Fibroblast of skin of right quadriceps (primary cell): ENCODE measurements at places on chromosomes 2 and 18.

GRCh38 chr2:240207661-240208060 is 67.2 kb upstream of the OTOS start:
- no peak for DNase-seq

- no peak for DNase-seq
Measured at GRCh38 chr2:179470089-179470488, 205.5 kb upstream of the SESTD1 start.

DNA sequence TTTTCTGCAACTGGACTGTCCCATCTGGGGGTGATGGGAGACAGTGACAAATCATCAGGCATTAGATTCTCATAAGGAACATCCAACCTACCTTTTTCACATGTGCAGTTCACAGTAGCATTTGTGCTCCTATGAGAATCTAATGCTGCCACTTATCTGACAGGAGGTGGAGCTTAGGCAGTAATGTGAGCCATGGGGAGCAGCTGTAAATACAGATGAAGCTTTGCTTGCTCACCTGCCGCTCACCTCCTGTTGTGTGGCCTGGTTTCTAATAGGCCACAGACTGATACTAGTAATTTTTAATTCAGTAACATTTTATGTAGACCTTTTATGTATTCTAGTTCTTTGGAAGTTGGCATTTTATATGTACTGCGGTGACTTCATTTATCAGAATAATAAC is 180.1 kb upstream of the SPOPL start:
- DNase-seq: no peak

GRCh38 chr2:164662066-164662465 is 40.8 kb upstream of the GRB14 start:
- DNase-seq: no peak

DNA sequence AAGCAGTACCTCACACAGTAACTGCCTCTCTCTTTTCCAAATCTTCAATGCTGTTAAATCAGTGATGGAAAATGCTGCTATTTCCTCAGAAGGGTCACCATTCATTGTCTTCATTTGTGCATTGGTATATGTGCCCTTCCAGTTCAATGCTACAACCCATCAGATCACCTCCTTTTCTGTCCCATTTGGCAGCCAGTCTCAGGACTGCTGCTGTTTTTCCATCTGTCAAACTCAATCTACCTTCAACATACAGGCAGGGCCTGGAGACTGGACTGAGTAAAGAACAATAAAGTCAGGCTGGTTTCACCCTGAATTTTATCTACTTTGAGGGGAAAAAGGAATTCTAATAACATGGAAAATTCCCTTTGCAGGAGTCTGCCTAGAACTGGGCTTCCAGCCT is 17.9 kb downstream of the ZNF385B start:
- DNase-seq: no peak

DNA sequence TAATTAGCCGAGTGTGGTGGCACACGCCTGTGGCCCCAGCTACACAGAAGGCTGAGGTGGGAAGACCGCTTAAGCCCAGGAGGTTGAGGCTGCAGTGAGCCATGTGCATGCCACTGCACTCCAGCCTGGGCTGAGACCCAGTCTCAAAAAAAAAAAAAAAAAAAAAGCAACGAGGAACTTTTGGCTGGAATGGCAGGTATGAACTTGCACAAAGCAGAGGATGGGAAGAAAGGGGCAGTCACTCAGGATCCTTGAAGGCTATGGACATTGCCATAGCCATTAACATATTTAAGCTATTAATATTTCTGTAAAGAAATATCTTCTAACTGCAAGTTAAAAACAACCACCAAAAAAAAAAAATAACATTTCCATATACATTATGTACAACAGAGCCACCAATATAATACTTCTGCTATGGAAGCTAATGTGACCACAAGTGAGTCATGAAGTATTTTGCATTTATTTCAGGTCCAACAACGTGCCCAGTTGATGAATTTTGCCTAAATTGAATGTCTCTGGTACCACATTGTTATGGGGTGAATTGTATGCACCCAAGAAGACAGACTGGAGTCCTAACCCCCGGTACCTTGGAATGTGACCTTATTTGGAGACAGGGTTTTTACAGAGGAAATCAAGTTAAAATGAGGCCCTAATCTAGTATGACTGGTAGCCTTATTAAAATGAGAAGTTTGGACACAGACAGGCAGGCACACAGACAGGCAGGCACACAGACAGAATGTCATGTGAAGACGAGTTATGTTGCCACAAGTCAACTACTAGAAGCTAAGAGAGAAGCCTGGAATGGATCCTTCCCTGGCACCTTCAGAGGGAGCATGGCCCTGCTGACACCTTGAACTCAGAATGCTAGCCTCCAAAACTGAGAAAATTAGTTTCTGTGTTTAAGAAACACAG is 102.8 kb downstream of the RBMS1 start:
- DNase-seq: peak; percentile 92

GRCh38 chr2:10452312-10452711 is 4.2 kb upstream of the ODC1 start:
- DNase-seq: peak; percentile 59

DNA sequence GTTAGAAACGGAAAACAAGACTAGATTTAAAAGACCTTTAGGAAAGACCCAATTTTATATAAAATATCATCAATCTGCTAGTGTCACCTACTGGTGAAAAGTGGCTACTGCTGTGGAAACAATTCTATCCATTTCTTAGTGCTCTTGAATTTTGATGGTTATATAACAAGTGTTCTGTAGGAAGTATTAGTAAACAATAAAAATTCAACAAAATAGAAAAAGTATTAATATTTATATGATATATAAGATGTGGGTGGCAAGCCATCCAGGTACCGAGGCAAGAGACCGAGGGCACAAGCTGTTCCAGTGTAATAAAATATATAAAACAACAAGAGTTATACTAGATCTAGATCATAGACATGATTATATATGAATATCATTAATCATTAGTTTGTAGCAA is 6.2 kb upstream of the TMEM87B start:
- DNase-seq: peak; percentile 46

DNA sequence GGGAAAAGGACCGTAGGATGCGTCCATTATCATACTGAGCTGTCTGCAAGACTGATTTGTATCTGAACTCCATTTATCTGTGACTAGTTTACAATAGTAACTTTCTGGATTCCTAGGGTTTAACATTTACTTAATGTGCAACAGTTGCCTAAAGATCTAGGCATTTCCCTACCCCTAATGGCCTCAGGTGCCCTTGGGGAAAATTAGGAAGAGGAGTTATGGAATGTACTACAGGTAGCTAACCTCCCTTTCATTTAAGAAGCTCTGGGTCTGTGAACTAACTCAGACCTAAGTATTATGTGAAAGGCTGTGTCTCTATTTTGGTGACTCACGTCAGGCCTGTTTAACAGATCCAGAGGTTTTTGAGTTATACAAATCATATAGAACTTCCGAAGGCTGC is 59.5 kb downstream of the TDRD15 start:
- DNase-seq: no peak

GRCh38 chr2:31401580-31401979 is 13.0 kb downstream of the XDH start:
- peak; percentile 98 for DNase-seq

DNA sequence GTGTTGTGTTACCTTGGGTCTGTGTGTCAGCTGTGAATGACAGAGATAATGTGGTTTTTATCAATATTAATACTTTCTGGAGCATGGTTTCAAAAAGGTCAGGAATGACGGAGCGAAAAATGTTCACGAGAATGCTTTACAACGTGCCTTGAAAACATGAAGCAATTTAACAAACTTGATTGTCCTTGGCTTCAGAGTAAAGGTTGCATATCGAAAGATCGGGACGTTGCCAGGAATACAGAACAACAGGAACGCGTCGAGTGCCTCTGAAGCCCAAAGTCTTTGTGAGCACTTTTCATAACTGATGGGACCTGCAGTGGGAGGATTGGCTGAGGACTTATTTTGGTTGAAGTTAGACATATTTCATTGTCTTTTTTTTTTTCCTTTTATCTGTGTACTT is 206.1 kb downstream of the ZNF407 start:
- DNase-seq: no peak

DNA sequence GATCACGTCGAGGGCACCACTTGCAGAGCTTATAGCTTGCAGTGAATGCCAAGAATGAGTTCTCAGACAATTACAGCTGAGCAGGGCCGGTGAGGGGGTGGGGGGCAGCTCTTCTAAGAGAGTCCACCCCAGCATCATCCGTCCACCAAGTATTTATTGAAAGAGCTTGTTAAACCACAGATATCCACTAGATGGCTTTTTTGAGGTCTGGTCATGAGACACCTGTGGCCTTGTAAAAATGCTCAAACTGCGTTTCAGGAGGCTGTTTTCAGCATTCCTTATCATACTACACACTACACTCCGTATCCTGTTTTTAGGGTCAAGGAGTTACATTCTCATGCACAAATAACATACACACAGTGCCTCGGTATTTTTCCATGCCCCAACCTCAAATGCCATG is 51.5 kb downstream of the DNAJC10 start:
- DNase-seq: peak; percentile 14

DNA sequence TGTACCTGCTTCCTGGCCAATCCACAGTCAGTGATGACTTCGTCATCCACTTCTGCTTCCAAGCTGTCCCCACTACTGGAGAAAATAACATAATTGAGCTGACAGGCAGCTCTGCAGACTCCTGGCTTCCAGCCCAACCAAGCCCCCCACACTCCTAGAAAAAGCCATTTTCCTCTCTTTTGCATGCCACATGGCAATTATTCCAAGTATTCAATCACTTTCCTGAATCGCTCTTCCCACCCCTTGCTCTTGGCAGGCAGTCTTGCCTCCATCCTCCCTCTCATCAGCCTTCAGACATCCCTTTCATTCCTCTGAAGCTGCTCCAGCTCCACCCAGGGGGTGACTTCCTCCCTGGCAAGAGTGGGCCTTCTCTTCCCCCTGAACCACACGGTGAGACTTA is 14.3 kb upstream of the ST8SIA5 start:
- DNase-seq: peak; percentile 20

DNA sequence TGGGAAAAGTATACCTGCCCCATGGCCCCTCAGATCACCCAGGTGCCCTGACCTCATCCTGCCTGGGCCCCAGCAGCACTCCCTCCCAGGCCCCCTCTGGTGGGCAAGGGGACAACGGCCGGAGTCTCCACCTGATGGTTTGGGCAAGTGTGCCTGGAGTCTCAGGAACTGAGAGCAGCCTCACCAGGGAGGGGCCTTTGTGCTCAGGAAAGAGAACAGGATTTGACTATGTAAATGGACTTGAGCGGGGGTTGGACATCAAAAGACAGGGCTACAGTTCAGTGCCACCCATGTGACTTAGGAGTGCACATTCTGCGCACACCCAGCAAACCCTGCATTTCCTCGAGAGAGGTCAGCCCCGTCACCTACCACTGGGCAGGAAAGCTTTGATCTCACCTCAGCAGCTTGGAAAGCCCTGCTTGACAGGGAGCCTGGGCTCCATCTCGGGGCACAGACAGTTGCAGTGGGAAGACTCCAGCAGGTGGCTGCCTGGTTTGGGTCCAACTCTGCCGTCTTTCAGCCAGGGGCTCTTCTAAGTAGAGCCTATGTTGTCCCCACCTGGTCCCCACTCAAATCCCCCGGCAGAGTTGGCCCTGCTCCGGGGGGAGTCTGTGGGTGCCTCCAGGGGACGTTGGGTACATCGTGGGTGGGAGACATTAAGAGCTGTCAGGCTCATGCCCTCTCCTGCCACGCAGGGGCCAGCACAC is 3.3 kb downstream of the INPP5D start:
- no peak for DNase-seq

- DNase-seq: no peak
Measured at GRCh38 chr2:241413929-241414580, 58.0 kb downstream of the FARP2 start.

DNA sequence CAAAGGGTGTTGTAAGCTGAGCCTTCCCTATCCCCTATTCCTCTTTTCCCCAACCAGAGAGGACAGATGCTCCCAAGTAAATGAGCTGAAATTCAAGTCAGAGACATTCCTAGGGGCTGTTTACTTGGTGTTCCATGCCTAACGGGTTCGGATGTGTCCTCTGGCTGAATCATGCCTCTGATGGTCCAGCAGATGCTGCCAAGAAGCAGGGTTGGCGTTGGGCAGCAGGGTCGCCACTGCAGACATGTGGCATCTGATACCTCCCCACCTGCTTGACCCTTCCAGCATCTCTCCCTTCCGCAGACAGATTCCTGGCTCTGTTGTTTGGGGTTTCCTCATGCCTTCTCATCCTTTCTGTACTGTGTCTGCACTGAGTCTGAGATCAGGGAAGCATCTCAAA is 108.3 kb downstream of the HNRNPLL start:
- DNase-seq: no peak

DNA sequence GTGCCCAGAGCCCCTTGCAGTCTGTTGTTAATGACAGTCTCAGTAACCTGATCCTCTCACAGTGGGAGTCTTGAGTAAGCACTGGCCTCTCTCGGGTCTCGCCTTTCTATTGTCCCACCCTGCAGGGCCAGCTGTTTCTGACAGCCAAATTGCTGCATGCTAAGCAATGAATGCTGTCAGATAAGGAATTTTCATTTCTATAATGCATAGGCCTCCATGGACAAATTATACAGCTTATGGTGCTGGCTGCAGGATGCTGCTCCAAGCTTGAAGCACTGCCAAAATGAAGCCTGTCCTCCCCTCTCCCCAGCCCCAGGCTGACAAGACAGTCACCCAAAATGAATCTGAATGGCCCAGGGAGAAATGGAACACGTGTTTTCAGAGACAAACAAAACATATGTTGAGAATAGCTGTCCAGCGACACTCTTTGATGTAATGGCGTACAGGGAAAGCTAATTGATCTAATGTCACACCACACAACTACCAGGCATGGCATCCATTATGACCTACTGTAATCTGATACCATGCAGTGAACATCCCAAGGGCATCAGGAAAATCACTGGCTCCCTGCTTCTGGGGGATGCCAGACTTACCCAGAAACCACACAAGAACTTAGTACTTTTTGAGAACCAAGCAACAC is 36.8 kb downstream of the ACVR1 start:
- peak; percentile 81 for DNase-seq

DNA sequence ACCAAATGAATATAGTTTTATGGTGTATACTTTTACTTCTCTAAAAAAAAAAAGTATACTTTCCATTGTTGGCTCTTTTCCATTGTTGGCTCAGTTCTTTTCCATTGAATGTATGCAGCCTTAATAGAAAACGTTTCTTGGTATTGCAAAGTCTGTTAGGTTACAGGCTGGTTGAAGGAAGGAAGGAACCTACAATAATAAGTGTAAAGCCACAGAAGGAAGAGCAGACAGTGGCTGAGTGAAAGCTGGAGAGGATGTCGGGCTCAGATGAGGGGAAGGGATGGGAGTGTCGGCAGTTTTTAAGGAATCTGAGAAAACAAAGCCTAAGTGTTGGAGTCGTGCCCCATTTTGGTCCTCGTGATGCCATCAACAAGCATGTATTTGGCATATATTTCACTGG is 6.8 kb downstream of the COPS8 start:
- DNase-seq: no peak
